Amniotic stem cell (primary cell): ENCODE measurements at places on chromosomes 7 and 10.

- DNase-seq, result no peak
These were observed 296.1 kb downstream of the CDK14 start for GRCh38 chr7:90892213-90892612.

GRCh38 chr10:110572862-110573261 is 5.4 kb downstream of the SMC3 start:
- no peak for DNase-seq

DNA sequence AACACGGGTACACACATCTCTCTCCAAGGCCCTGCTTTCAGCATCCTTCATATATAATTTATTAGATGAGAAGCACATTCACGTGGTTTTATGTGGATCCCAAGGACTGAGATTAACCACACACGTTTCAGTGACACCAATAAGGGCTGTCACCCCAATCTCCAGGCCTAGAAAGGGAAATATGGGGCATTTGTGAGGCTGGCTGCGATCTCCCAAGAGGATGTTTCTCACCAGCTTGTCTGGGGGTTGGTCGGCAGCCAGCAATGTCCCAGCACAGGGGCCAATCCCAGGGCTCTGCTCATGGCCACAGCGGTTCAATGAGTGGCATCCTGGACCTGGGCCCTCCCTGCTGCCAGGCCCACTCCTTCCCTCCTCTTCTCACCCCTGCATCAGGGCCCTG is 115.5 kb downstream of the ITIH5 start:
- no peak for DNase-seq

GRCh38 chr10:79058899-79059841 is 9.6 kb upstream of the ZMIZ1 start:
- DNase-seq, result no peak

- no peak for DNase-seq
These were observed 66.3 kb upstream of the KLF6 start for GRCh38 chr10:3850999-3851937.

DNA sequence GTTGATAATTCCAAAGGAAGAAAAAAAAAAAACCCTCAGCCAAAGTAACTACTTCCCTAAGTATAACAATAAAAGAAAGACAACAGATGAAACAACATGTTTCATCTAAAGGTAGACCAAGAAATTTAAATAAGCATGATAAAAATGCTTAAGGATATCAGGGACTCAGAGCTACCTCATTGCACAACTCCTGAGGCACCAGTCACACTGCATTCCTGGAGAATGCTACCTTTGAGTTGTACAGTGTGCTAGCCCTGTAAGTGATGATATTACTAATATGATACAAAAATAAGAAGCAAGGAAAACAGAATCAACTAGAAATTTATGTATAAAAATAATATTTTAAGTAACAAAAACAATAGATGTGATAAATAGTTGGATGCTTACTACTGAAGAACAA is 29.5 kb upstream of the C7orf33 start:
- DNase-seq, result no peak

GRCh38 chr7:27183682-27184336 is 1.2 kb downstream of the HOXA11 start:
- DNase-seq, result no peak

DNA sequence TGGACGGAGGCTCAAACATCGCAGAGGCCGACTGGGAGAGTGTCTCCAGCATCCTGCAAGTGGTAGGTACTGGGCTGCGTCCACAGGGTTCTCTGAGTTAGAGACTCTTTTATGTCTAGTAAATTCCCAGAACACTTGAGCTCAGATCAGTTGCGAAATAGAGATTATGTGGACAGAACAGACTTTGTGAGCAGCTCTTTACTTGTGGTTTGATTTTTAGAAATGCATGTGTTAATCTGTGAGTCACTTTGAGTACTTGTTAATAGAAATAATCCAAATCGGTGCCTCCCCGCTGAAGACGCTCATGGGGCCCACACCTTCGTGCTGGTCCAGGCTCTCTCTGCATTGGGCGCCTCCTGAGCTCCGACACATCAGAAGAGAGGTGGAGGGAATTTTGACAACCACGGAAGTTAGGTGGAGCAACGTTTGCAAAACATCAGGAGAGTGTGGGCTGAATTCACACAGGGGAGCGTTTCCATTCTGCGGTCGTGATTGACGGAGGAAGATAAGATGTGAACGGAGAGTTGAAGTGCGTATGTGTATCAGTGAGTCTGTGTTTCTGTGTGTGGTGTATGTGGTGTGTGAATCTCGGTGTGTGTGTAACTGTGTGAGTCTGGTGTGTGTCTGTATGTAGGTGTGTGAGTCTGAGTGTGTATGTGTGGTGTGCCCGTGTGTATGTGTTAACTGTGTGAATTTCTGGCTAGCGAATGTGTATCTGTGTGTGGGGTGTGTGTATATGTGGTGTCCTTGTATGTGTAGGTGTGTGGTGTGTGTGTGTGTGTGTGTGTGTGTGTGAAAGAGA is 32.1 kb downstream of the PFKP start:
- no peak for DNase-seq

GRCh38 chr7:41925946-41926345 is 223.1 kb upstream of the INHBA start:
- no peak for DNase-seq

GRCh38 chr7:155593461-155594162 is 47.3 kb upstream of the CNPY1 start:
- DNase-seq, result no peak

- DNase-seq, result no peak
These were observed 222.8 kb downstream of the LRMDA start for GRCh38 chr10:75654171-75654771.

DNA sequence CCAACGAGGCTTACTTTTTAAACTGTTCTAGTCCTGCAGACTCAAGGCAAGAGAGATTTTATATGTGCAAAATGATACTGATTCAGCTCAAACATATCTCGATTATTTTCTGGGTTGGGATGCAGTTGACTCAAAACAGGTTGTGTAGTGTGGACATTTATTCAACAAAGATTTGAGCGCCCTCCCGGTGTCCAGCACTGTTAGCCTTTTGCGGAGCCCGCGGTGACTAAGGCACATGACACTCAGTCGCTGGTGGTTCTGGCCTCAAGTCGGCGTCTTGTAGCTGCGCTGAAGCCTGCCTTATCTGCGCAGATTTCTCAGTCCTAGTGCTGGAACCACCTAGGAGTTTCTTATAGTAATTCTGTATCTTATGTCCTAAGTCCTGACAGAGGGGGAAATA is 938 bp upstream of the CADPS2 start:
- peak; percentile 73 for DNase-seq

GRCh38 chr7:145313551-145313950 is 477.7 kb upstream of the TPK1 start:
- DNase-seq, result no peak

GRCh38 chr10:32055478-32056135 is 618 bp downstream of the KIF5B start:
- DNase-seq, result peak; percentile 27

GRCh38 chr10:16754765-16755164 is 62.5 kb downstream of the RSU1 start:
- no peak for DNase-seq

DNA sequence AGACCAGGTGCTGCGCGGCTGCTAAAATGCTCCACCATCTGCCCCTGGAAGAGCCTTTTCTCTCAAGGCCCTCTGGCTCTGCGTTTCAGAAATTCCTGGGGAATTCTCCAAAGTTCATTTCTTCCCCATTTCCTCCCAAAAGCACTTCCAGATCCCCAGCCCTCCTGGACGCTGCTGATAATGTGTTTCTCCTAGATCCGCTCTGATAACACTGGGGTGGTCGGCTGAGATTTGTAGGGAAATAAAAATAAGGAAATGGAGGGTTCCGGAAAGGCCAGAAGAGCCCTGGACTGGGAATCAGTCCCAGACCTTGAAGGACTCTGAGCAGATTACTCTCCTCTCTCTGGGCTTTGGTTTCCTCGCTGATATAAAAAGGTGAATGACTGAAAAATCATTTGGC is 28.1 kb downstream of the COL13A1 start:
- no peak for DNase-seq

DNA sequence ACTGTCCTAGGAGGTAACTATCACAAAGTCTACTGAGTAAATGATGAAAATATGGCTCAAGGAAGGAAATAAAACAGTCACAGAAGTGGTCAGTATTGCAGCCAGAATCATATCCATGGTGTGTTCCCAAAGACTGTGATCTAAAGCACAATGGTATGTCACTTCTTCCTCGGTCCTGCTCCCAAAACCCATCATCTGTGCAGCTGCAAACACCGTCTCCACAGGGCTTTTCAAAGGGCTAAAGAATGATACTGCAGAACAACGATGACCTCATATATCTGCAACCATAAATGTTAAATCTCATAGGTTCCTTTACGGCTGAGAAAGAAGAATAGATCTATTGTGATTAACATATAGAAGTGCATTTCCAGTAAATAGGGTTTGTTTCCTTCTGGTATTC is 465.0 kb downstream of the GRID1 start:
- no peak for DNase-seq

GRCh38 chr7:66379542-66380160 is 174.5 kb downstream of the TPST1 start:
- no peak for DNase-seq

DNA sequence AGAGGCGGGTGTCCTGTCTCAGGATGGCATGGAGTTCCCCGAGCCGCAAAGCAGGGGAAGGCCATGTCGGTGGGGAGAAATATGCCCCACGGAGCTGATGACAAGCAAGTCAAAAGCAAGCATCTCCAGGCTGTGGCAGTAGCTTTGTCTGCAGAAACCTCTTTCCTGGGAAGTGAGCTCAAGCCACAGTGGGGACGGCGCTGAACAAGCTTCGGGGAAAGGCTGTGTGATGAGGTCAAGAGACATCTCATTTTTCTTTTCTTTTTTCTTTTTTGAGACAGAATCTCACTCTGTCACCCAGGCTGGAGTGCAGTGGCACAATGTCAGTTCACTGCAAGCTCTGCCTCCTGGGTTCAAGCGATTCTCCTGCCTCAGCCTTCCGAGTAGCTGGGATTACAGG is 62.6 kb downstream of the ELFN1 start:
- no peak for DNase-seq

- no peak for DNase-seq
These were observed 33.7 kb downstream of the MASTL start for GRCh38 chr10:27188897-27189296.

DNA sequence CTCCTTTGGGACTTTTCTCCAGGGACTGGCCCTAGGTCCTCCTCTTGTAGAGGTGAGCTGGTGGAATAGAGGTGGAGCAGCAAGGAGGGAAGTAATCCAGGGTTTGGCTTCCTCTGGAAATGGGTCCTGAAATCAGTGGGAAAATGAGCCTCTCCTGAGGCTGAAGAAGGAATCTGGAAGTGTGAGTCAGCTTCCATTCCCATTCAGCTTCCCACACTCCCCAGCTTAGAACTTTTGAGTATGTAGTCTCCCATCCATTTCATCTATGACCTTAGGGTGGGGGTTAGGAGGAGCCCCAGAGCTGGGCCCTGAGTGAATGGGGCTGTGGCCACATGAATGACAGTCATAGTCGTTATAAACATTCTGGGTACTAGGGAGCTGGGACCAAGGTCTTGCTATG is 17.7 kb downstream of the LDB1 start:
- no peak for DNase-seq

- no peak for DNase-seq
These were observed 258.8 kb downstream of the AHR start for GRCh38 chr7:17557251-17557671.

- DNase-seq, result no peak
These were observed 4.1 kb upstream of the VPS26A start for GRCh38 chr10:69119896-69120295.

- DNase-seq, result no peak
These were observed 229.8 kb downstream of the ADK start for GRCh38 chr10:74380795-74381194.

DNA sequence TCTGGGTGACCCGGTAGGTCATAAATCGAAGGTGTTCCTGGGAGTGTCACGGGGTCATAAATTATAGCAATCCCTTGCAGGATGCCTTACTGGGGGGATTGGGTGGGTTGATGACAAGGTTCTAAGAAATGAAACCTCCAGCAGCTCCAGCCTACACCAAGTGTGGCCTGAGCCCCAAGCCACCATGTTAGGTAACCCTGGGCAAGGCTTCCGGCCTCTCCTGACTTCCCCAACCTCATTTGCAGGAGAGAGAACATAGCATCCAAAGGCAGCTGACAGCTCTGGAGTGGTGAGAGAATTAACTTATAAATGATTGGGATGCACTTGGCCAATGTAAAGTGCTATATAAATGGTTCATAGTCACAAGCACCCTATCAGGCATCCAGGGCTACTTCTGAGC is 52.8 kb upstream of the TMEM273 start:
- DNase-seq, result no peak

GRCh38 chr10:29030900-29031299 is 258.0 kb upstream of the LYZL1 start:
- no peak for DNase-seq

DNA sequence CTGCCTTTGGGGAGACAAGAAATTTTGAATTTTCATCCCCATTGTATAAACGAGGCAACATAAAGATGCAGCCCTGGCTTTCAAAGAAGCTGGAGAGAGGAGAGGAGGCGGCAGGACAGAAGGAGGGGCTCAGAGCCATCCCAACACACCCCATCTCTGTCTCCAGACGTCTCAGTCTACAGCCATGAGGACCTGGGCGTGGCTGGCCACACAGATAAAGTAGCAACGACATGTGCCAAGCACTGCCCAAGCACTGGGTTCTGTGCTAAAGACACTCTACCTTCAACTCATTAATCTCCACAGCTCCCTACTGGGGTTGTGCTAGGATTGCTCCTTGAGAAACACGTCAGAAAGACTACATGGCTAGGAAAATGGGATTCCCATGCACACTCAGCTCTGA is 65.2 kb downstream of the DLG5 start:
- no peak for DNase-seq

GRCh38 chr7:159094919-159095915 is 49.5 kb downstream of the VIPR2 start:
- no peak for DNase-seq

GRCh38 chr10:72832701-72833100 is 60.8 kb upstream of the OIT3 start:
- no peak for DNase-seq

DNA sequence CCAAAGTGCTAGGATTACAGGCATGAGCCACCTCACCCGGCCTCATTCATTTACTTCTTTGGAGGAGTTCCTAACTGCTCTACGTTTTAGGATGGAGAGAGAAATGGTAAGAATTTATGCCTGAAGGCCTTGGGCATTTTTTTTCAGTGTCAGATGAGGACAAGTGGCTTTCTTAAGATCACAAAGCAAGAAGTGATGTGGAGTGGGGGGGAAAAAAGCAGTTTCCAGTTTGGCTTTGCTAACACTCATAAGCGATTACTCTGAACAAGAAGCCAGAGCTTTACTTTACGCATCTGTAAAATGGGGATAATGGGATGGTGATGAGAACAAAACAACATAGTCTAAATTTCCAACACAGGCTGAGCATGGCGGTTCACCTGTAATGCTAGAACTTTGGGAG is 2.6 kb upstream of the PPIA start:
- no peak for DNase-seq
